Effector CD8-positive, alpha-beta T cell (primary cell): ENCODE measurements at places on chromosomes 3 and 15.

DNA sequence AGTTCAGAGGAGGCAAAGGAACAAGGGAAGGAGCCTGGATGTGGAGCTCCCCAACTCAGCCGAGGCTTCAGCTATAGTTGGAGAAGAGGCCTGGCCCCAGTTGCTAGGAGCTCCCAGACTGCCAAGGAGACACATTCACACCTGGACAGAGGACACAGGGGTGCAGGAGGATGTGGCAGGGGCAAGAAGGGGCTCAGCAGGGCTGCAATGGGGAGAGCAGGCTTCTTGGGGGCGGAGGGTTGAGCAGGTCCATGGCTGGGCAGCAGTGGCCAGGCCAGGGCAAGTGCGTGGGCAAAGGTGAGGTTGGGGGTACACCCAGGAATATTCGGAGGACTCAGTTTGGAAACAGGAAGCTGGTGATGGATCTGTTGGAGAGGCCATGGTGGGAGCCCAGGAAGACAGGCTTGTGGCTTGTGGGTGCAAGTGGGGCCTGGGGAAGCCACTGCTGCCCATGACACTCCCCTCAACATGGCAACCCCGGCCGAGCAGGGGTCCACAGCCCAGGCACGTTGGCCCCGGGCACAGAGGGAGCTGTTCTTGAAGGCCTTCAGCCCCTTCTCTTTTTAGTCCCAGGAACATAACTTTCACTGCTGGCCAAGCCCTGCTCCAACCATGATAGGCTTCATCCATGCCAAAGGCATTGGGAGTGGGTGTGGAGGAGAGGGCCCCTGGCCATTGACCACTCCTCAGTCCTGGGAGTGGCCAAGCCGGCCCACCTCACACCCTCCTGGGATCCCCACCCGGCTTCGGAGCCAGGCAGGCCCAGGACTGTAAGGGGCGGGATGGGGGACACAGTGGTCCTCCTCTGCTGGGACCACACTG lies 33.3 kb downstream of the TSPAN3 start:
- no peak for DNase-seq

DNA sequence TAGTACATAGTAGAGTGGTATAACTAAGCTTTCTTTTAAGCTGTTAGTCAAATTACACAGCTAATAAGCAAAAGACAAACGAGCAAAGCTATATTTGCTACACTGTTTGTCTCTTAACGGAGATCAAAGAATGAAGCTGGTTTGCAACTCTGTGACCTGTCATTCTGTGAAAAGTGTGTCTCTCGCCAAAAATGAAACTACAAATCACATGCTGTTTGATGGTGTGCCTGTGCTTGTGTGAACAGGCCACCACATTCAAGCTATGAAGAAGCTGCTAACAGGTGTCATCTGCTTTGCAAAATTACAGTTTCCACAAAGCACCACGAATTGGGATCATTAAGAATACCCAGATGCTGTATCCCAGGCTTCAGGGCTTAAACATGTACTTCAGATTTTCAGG lies 667.8 kb upstream of the NAALADL2 start:
- DNase-seq: no peak

DNA sequence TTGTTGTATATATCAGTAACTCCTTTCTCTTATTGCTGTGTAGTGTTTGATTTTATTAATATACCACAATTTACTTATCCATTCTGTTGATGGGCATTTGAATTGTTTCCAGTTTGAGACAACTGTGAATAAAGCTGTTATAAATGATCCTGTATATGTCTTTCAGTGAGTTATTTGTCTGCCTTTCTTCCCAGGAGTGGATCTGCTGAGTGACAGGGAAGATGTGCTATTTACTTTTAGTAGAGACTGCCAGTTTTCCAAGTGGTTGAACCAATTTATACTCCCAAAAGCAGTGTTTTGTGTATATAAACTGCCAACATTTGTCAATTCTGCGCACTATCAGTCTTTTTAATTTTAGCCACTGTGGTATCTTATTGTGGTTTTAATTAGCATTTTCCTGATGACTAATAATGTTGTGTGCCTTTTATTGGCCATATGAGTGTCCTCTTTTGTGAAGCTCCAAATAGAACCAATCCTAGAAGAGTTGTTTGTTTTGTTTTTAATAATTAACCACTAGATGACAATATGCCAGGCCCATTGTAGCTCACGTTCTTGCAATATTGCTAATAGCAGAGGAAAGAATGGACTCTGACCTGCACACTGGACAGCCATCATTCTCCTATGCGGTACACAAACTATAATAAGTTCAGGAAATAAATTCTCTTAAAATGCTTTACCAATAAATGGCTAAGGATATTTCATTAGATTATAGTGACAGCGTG lies 25.3 kb downstream of the TRANK1 start:
- no peak for DNase-seq

- no peak for DNase-seq
Measured at GRCh38 chr3:113783980-113784379, 37.1 kb downstream of the ATP6V1A start.
